ENCODE measurements at places on chromosomes 13 and 19. TPM values are rescaled to one million over a fixed set of nuclear protein-coding genes. Genes with fewer than 3 reads are reported as not detected.

DNA sequence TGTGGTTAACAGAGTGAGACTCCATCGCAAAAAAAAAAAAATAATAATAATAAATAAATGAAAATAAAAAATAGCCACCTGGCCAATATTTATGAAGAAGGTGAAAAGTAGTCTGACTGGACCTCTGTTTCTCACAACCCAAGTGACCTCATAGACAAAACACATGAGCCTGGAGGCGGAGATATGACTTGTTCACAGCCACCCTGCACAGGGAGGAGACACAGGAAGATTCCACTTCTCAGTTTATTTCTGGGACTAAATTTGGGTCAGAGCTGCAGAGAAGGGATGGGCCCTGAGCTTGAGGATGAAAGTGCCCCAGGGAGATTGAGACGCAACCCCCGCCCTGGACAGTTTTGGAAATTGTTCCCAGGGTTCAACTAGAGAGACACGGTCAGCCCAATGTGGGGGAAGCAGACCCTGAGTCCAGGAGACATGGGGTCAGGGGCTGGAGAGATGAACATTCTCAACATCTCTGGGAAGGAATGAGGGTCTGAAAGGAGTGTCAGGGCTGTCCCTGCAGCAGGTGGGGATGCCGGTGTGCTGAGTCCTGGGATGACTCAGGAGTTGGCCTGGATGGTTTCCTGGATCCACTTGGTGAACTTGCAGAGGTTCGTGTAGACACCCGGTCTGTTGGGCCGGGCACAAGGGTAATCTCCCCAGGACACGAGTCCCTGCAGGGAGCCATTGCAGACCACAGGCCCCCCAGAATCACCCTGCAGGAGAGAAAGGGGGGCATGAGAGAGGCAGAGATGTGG is 9.6 kb downstream of the KLK5 start:
- DNase-seq: no peak

GRCh38 chr13:28027071-28027470 is 38.6 kb upstream of the URAD start:
- no peak for DNase-seq

DNA sequence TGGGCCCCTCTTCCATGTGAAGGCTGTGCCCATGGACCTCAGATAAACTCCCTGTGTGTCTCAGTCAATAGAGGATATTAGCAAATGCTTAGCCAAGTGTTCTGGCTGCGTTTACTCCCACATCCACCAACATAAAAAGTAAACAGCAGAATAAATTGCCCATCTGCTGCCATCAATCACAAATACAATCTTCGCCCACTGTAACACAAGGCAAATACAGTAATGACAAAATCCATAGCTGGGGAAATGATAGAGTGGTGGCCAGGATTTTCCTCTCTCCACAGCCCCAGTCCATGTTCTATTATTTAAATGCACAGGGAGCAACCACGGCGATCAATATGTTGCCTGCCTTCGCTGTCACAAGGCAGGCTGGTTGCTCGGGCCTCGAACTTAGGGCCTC is 376.5 kb downstream of the UQCRFS1 start:
- no peak for DNase-seq

DNA sequence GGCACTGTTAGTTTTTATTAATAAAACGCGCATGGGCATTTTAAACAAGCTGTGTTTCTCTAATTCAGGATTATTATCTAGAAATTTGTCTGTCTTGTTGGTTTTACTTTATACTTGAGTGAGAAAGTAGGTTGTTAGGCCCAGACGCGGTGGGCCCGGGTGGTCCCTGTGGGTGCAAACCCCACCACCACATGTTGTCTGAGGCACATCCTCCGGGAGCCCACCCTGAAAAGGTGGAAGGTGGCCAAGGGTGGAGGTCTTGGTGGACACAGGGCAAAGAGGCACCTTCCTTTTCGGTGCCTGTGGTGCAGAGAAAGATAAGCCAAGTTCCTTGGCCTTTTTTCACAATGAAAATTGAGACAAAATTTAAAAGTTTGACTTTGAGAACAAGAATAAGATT is 16.6 kb downstream of the ATP4B start:
- no peak for DNase-seq

Gene IGFL1
- 26.9 TPM for polyA plus RNA-seq

DNA sequence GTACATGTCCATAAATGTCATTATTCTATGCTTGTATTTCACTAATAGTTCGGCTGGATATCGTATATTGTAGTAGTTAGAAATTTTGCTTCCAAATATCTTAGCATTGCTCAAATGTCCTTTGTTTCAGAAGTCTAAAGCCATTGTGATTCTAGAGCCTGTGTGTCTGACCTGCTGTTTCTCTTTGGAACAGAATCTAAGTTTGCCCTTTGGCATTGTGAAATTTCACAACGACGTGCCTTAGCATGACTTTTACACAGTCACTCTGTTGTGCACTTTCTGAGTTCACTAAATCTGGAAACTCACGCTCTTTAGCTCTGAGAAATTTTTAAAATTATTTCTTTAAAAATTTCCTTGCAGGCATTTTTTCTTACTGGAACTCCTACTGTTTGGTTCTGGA is 152.2 kb downstream of the TBC1D4 start:
- no peak for DNase-seq

- DNase-seq: no peak
Observed at GRCh38 chr19:38206928-38207327, 17.1 kb downstream of the DPF1 start.

Gene KANK2
- polyA plus RNA-seq: 18.3 TPM

DNA sequence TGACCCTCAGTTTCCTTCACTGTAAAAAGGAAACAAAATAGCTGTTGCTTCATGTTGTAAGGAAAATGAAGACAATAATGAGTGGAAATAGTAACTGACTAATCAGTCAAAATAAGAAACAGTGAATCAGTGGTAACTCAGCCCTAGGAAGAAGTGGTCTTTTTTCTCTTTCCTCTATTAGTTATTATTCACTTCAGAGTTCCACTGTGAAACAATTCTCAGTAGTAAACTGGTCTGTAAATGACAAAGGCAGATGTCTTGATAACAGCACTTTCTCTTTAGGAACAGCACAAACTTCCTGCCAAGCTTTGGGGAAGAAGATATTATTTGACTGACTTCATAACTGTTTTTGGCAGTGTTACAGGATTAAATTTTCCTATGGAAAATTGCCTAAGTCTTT is 600.5 kb upstream of the KLHL1 start:
- no peak for DNase-seq

DNA sequence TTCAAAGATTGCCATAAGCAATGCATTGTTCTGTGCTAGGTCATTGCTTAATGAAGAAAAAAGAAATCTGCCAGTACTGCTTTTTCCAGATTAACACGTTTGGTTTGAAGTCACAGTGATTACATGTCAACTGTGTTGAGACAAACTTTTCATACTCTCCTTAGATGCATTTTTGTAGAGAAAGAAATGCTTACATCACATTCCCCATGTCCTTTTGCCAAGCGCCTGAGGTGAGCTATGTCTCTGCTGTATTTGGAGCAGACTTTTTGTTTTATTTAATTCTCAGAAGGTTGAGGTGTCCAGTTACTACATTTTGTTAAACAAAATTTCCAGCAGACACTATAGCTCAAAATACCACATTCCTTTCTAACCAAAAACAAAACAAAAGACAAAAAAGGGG is 16.2 kb downstream of the LACC1 start:
- no peak for DNase-seq

Gene PABPC3
- polyA plus RNA-seq: 0.09 TPM

GRCh38 chr19:10231612-10232228 is 589 bp upstream of the S1PR2 start:
- DNase-seq: no peak

GRCh38 chr13:65416784-65417183 is 1813.4 kb downstream of the PCDH9 start:
- no peak for DNase-seq

GRCh38 chr13:42333613-42334328 is 61.8 kb downstream of the AKAP11 start:
- DNase-seq: no peak

Gene PCDH8
- polyA plus RNA-seq: 1.1 TPM

- DNase-seq: no peak
Observed at GRCh38 chr19:37594982-37595382, 306 bp downstream of the ZNF540 start.

DNA sequence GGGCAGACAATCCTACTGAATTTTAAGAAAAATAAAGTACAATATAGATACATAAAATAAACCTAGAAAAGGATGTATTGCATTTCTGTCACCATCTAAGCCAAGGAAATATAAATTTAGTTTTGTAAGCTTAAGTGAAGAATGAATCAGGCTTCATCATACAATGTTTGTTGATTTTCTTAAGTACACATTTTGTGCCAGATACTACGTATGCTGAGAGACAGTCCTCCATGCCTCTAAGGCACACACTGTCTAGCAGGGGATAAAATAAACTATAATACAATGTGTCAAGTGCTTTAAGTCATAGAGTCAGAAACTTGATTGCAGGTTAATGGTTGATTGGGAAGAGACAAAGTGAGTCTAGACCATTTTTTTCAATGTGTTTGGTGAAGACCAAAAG is 465.7 kb downstream of the TBC1D4 start:
- DNase-seq: no peak

GRCh38 chr19:35397064-35397463 is 26.2 kb downstream of the GPR42 start:
- DNase-seq: no peak

DNA sequence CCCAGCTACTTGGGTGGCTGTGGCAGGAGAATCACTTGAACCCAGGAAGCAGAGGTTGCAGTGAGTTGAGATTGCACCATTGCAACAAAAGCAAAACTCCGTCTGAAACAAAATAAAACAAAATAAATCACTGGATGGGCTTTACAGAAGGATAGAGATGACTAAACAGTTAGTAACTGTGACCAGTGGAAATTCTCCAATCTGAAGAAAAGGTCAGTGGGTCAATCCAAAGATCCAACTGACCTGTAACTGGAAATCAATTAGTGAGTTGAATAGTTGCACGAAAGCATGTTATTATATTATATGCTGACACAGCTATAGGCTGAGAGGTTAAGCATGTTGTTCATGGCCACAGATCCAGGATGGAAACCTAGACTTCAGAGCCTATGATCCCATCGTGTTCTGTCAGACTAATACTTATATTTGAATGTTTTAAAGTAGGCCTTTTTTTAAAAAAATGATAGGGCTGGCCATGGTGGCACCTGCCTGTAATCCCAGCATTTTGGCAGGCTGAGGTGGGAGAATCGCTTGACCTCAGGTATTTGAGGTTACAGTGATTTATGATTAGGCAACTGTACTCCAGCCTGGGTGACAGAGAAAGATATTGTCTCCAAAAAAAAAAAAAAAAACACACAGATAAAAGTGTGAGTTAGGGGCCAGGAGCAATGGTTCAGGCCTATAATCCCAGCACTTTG is 1.4 kb downstream of the ECH1 start:
- no peak for DNase-seq

- no peak for DNase-seq
Observed at GRCh38 chr19:47890865-47891621, 4.9 kb upstream of the SULT2A1 start.

Gene DAND5
- polyA plus RNA-seq: 0.09 TPM

DNA sequence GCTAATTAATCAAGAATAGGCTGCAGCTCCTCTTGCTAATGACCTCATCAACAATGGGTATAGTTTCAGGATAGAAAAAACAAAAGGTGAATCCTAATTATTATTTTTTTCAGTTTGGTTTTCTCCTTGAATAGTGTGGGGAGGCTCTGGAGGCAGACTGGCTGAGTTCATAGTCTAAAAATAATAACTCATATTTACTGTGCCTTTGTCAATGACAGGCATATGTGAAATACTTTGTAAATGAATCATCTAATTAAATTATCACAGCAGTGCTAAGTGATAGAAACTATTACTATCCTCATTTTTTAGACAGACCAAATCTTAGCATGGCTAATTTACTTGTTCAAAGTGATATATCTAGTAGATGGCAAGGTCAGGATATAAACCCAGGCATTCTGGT is 1261.0 kb upstream of the SLC10A2 start:
- DNase-seq: no peak

Gene APC2
- 0.11 TPM for polyA plus RNA-seq

- DNase-seq: no peak
Observed at GRCh38 chr13:77298426-77298825, 28.5 kb downstream of the MYCBP2 start.

Gene FPR3
- 7.8 TPM for polyA plus RNA-seq

Gene ZMYM2
- polyA plus RNA-seq: 63.9 TPM

Gene SERP2
- polyA plus RNA-seq: 9.4 TPM

- no peak for DNase-seq
Observed at GRCh38 chr19:9671655-9672054, 3.2 kb downstream of the ZNF562 start.

GRCh38 chr13:49060678-49061387 is 85.1 kb downstream of the FNDC3A start:
- DNase-seq: no peak

DNA sequence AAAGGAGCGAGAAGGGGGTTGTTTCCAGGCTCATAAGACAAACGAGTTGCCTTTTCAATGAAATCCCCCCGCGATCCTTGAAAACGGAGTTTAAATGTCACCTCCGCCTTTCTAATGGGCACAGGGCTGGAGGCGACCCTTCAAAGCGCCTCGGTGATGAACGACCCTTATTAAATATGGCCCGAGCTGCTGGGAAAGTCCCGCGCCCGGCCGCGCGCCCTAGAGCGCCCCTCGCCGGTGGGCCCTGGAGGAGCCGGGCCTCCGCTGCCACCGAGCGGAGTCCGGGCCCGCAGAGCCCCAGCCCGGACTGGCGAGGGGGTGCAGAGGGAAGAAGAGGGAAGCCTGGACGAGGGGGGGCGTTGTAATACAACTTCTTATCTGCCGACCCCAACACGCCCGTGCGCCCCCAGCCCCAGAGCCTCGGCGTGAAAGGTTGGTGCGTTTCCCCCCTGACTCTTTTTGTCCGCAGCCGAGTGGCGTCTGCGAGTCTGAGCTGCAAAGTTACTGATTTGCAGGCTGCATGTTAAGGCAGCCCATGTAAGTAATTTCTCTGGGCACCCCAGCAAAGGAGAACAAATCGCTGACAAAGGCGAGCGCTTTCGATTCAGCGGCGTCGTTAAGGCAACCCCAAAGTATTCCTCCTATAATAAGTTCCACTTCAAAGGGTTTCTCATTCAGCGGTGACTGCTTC is 11.9 kb downstream of the ZIC5 start:
- no peak for DNase-seq

Gene ZNF471
- 4.6 TPM for polyA plus RNA-seq

DNA sequence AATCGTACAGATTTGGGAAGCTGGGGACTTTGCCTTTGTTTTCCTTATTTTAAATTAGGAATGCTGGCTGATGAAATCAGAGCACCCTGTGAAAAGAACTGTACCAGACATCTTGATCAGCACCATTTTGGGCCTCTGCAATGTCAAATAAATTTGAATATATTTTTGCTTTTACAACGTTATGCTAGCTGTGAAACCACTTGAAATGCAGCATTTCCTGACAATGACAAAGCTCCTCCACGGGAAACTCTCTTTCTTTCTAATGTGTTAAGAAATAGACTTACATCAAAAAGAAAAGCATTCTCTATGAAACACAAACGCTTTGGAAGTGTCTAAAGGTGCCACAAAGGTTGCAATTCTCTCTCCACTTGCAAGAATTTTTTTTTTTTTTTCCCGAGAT is 47.1 kb upstream of the MAP3K10 start:
- peak; percentile 24 for DNase-seq

Gene ZNF20
- 3.7 TPM for polyA plus RNA-seq

GRCh38 chr19:45613926-45614725 is 12.1 kb upstream of the GPR4 start:
- DNase-seq: no peak

Measured in thymus (tissue), 14 donors.